Bronchial smooth muscle cell (primary cell): ENCODE measurements at places on chromosomes 7 and 10. TPM values are rescaled to one million over a fixed set of nuclear protein-coding genes. Genes with fewer than 3 reads are reported as not detected.

The LMTK2 gene
- 3.9 and 4.5 TPM in 2 replicates for total RNA-seq

The C7orf57 gene
- not detected in 2 replicates for total RNA-seq

The PON1 gene
- not detected in 2 replicates for total RNA-seq

The HOXA5 gene
- total RNA-seq, result 10.3 and 26.0 TPM in 2 replicates

The LRRC61 gene
- 0.69 and 1.4 TPM in 2 replicates for total RNA-seq

The GBX1 gene
- not detected in 2 replicates for total RNA-seq

The MUC12 gene
- 0.32 and 0.34 TPM in 2 replicates for total RNA-seq

The CPEB3 gene
- 0.32 and 0.43 TPM in 2 replicates for total RNA-seq

The IGFBP1 gene
- not detected in 2 replicates for total RNA-seq

The CAMK2B gene
- 0.17 TPM in 1 of 2 replicates, not detected in the other for total RNA-seq
